Body of pancreas (tissue), 4 donors: ENCODE measurements at places on chromosomes 7 and 10. TPM values are rescaled to one million over a fixed set of nuclear protein-coding genes. Genes with fewer than 3 reads are reported as not detected.

- DNase-seq: no peak
Measured at GRCh38 chr7:106535234-106535932, 125.6 kb downstream of the CCDC71L start.

DNA sequence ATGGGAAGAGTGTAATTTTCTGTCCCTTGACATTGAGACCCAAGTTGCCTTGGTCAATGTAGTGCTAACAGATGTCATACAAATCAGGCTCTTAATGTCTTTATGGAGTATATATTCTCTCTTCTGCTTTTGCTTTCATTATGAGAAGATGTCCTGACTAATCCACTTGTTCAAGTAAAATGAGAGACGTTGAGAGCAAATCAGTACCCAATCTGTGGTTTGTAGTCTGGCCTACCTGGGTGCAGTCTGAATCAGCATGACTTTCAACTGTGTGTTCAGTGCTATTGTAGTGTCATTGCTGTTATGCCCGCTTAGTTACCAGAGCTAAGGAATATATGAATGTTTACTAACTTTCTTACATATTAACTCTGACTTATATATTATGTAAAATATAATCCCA is 612.4 kb downstream of the ANKRD7 start:
- DNase-seq: no peak

DNA sequence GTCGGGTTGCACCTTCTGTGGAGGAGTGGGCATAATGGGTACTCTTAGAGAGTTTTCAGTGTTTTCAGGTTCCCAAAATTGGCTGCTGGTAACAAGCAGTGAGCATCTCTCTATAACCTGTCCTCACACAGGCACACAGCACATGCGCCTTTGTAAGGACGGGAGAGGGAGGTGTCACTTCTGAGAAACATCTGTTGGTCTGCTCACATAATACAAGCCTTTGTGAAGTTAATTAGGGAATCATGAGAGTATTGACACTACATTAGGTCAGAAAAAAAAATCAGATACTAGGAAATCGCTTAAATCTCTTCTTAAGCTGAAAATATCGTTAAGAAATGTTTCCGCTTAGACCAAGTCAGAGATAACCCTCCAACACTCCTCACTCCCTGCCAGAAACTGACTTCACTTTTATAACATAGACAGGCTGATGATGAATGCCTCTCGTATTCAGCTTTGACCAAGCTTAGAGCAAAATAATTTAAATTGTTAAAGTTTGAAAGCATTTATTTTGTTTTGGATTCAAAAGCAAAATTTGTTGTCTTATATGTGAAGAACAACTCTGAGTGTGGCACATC is 769.7 kb downstream of the TNS3 start:
- DNase-seq: no peak

- DNase-seq: no peak
Measured at GRCh38 chr10:49744091-49744685, 17.9 kb downstream of the OGDHL start.

RAB19 gene
- total RNA-seq: 15.3 TPM

WNT8B gene
- not detected for total RNA-seq

DNA sequence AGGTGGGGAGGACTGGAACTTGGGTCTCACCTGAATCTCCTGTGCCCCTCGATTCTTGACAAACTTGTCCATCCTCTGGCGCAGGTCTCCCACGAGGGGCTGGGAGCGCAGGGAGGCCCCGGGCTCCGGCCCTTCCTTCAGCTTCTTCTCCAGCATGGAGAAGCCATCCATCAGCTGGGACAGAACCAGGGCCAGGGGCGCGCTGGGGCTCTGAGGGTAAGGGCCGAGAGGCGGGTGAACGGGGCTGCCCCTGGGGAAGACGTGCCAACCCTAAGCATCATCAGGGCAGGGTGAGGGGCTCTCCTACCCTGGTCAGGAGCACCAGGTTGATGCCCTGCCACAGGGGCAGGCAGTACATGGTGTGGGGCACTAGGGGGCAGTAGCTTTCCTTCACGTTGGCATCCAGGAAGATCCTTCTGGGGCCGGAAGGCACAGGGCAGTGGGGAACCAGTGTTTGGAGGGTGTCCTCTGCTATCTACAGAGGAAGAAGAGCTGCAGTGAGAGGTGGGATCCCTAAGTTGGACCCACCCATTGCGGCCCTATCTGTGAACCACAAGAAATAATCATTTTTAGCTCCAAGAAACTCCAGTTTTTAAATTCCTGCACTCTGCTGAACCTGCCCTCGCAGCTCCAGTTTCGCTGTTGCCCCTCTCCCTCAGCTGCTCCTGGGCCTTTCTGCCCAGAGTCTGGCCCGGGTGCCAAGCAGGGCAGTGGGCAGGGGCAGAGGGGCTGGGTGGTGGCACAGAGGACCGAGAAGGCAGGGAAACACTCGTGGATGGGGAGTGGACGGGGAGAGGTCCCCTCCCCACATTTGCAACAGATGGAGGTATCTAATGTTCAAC is 10.8 kb upstream of the PYROXD2 start:
- DNase-seq: peak; percentile 46

PPP1R17 gene
- total RNA-seq: not detected

- DNase-seq: no peak
Measured at GRCh38 chr10:121240011-121240410, 358.2 kb downstream of the FGFR2 start.

DNA sequence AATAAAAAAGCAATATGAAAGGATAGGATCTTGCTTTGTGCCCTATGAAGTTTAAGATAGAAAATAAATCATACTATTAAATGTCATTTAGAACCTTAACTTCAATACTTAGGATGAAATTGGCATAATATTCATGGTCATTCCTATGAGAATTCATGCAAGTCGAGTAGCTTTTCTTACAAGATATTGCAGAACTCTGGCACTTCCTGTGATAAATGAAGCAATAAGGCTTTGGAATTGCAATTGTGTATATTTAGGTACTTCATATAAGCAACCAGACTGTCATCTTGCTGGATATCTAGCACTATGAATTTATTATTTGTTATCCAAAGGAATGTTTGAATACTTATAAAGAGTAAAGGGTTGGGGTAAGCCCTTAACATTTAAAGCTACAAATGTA is 116.5 kb downstream of the ZNF438 start:
- no peak for DNase-seq

- DNase-seq: no peak
Measured at GRCh38 chr7:18861514-18862118, 255.8 kb downstream of the TWIST1 start.

CHN2 gene
- 58.6 TPM for total RNA-seq

WEE2 gene
- total RNA-seq: not detected

DNA sequence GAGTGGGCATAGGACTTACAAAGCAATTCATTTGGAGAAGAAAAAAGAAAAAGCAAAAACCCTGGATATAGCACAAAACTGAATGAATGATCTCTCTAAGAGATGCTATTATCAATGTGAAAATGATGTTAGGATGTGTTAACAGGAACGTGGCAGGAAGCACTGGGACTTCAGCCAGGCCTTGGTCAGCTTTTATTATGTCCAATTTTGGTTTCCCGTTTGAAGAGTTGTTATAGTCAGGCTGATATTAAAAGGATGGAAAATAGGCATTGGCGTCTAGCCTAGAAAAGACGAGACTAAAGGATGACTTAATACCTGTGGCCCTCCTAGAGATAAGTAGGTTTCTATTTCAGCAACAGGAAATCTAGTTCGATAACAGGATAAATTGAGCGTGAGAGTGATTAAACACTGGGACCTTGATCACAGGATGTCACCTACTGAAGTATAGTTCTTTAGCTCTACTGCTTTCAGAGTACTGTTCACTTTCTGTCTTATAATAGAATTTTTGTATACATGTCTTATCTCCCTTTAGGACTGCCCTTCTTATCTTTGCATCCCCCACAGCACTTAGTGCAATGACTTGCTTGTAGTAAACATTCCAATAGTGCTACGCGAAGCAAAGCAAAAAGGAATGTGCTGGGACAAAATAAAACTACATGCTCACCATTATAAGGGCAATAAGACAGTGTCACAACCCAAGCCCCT is 99.8 kb upstream of the AGBL3 start:
- peak; percentile 32 for DNase-seq

DNA sequence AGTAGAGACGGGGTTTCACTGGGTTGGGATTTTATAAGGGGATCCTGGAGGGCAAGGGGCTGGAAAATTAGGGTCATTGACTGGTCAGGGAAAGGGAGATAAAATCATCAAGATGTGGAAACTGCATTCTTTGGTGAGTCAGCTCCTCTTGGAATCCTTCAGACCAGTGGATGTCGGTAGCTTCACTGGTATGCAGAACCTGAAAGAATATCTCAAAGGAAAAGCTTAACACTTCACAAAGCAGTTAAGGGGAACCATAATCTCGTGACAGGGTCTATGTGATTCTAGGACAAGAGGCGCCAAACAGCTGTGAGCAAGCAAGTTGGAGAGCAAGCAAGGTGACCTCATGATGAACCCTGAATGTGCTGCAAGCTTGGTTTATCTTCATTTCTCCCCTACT is 634.7 kb upstream of the AUTS2 start:
- no peak for DNase-seq

GRCh38 chr10:88986549-88987242 is 3.9 kb upstream of the FAS start:
- DNase-seq: peak; percentile 47

GRCh38 chr7:151608031-151608551 is 88.4 kb upstream of the RHEB start:
- DNase-seq: no peak

CYP3A4 gene
- total RNA-seq: 267 TPM

DNA sequence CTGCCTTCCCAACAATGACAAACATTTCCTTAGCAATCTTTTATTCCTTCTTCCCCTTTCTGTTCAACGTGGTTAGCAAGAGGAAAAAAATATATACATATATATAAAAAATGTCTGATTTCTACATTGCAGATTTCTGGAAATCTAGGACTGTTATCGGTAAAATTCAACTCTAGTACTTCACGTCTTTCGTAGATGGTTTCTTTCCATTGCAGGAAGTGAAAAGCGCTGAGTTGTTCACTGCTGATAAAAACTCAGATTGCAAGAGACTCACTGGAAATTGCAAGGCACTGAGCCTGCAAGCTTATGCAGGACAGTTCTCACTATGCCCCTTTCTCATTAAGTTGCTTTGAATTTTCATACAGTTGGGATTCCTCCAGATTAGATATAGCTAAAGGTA is 23.9 kb downstream of the KIN start:
- no peak for DNase-seq

RBP4 gene
- total RNA-seq: 22.1 TPM

DNA sequence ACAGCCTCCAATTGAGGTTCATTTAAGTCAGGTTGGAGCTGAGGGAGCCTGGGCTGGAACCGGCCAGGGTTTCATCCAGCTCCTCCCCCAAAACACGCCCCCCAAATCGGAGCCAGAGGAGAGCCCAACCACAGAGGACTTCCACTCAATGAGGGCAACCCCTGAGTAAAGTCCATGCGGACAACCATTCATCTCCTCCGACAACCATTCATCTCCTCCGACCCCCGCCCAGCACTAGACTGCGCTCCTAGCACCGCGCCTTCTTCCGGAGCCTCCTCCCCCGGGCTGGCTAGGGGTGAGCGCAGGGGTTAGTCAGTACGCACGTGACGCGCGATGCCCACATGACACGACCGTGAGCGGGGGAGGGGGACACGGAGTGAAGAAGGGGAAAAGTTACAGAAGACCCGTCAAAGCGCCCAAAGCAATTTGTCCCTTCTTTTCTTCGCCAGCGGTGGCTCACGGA is 1.4 kb downstream of the MAGI2 start:
- peak; percentile 46 for DNase-seq

GRCh38 chr10:98338896-98339295 is 70.9 kb upstream of the LOXL4 start:
- DNase-seq: no peak

- no peak for DNase-seq
Measured at GRCh38 chr10:32990811-32991210, 32.8 kb upstream of the ITGB1 start.

GRCh38 chr7:11858026-11858425 is 26.0 kb upstream of the THSD7A start:
- no peak for DNase-seq

- DNase-seq: peak; percentile 40
Measured at GRCh38 chr10:95260397-95260881, 30.4 kb downstream of the PDLIM1 start.

DNA sequence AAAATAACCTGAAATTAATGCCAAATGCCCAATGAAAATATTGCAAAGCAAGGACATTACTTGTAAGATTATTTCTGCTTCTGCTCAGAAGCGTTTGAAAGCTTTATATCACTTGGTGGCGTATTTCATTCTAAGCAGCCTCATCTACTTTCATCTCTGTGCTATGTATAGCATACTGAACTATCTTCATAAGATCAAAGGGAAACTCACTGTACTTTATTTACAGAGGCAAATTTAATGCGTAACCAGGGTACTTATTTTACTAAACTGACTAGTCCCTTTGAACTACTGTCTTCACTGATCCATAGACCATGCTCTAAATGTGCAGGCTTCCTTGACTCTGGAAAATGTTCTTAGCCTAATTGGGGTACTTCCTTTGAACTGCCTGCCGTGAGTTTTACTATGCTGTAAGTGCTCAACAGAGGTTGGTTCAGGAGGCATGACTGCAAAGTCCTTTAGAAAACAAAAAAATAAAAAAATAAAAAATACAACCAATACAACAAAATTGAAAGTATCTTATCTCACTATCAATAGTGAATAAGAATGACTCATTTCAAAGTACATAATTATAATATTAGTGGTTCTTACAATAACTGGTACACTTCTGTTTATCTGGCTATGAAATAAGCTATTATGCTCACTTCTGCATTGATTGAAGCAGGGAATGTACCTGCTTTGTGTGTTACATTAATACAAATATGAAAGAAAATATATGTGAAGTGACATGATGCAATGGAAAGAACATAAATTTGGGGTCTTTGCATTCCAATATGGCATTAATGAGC is 41.0 kb upstream of the TSPAN12 start:
- no peak for DNase-seq

GRCh38 chr10:132113206-132113605 is 47.5 kb downstream of the JAKMIP3 start:
- no peak for DNase-seq

ATOH7 gene
- not detected for total RNA-seq

FAM25G gene
- total RNA-seq: not detected

HTRA1 gene
- 29.3 TPM for total RNA-seq

OR2A1 gene
- not detected for total RNA-seq

DNA sequence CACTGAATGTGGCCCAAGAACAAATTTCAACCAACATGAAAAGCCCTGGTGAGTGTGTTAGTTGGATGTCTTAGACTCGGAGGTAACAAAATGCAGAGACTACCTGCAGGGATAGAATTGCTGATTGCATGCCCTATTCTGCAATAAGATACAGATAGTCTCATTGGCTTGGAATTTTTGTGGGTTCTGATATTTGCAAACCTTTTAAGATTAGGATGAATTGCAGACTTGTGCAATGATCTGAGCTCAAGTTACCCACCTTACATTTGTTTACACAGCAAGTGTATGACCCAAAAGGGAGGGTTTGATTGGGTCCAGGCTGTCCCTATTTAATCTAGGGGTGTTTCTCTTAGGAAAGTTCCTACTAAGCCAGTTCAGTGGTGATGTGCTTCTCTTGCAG is 45.4 kb downstream of the GPR37 start:
- DNase-seq: no peak

SAP25 gene
- not detected for total RNA-seq

- DNase-seq: no peak
Measured at GRCh38 chr10:124696446-124697392, 47.5 kb downstream of the FAM53B start.
